NCI-H524 treated with DMSO at 0.1 percent for 48 hours (cell line): ENCODE measurements at places on chromosomes 2 and 18.

DNA sequence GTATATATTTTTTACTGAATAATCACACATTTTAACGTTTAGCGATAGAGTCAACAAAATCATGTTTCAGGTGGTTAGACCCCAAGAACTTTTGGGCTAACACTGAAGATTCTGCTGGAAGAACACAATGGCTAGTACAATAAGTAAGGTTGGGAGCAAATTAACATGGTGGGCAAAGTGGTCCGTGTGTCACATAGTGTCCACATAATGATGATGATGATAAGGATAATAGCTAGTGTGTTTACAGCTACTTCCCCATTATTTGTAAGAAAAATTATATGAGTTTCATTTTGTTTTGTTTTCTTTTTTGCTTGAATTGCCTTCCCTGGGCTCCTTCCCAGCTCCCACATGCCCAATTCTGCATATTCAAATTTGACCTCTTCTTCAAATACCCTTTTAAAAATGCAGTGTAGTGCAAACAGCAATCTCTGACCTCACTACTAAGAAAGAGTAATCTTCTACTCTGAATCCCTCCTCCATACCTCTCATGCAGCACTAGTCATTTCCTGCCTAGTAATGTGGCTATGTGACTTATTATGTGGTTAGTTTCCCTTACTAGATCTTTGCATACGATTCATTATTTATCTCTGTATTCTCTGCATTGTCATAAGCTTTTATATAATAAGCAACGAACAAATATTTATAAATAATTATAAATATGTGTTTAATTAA lies 16.9 kb upstream of the VPS54 start:
- no peak for DNase-seq

- no peak for DNase-seq
These were observed 13.4 kb downstream of the CERS6 start for GRCh38 chr2:168469281-168469988.

DNA sequence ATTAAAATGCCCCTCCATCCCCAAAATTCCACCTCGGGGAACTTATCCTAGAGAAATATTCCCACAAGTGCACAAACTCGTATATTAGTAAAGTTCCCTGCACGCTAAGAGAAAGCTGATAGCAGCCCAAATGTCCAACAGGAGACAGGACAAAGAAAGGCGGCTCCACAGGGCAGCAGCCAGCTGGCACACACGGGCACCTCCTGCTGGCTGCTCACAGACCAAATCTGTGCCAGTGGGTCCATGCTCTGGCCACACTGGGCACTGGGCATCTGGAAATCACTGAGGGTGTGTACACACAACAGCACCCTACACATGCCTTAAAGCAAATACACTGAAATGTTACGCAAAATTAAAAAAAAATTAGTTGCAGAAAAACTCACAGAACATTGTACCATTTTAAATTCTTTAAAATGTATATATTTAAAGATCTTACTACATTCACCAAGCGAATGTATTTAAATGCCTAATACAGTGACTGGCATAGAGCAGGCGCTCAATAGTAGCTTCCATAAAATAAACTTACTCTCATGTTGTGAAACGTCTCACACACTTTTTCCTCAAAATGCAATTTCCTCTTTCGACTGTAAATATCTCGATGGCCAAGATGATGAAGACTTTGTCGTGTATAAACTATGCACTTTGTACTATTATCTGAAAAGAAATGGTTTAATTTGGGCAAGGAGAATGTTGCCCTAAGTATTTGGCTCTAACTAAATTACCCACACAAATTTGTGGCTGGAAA lies 19.4 kb downstream of the ZNF516 start:
- no peak for DNase-seq

DNA sequence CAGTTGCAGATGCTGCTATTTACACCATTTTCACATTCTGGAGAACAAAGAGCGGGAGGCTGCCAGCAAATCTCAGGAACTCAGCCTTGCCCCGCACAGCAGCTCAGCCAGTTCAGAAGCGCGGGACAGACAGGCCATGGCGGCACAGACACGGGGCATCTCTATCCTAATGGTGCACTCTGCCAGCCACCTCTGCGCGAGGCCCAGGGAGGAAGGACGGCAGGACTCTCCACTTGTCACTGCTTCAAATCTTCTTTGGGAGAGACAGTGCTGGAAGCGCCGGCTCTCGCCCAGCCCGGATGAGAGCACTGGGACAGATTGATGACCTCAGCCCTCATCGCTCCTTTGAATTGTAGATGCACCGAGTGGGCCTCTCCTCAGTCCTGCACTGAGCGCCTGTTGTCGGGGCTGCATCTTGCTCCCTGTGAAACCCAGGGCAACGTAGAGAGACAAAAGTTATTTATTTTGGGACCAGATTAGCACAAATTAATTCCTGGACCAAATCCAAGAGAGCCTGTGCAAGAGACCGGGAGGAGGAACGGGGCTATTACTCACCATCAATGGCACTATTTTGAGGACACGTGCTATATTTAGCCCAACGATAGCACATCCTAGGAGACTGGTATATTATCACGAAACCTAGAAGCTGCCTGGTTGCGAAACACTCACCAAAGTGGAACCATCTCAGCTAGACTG lies 211.4 kb upstream of the SMIM21 start:
- DNase-seq = no peak
